ENCODE measurements at places on chromosomes 5 and 9. TPM values are rescaled to one million over a fixed set of nuclear protein-coding genes. Genes with fewer than 3 reads are reported as not detected.

The LARP1 gene
- total RNA-seq, result 17.0 TPM

The F2RL2 gene
- 10.4 TPM for total RNA-seq

The LSM11 gene
- 1.7 TPM for total RNA-seq

The MRPL36 gene
- total RNA-seq, result 68.9 TPM

The NKD2 gene
- total RNA-seq, result 4.0 TPM

The N4BP3 gene
- total RNA-seq, result 1.8 TPM

The CD274 gene
- total RNA-seq, result 1.6 TPM

The TSSK1B gene
- 0.16 TPM for total RNA-seq

The PIP5KL1 gene
- 3.5 TPM for total RNA-seq

The AMBP gene
- total RNA-seq, result 0.86 TPM

The CAMSAP1 gene
- 15.0 TPM for total RNA-seq

The C5orf52 gene
- total RNA-seq, result not detected

The CRHBP gene
- total RNA-seq, result 0.26 TPM

The MEGF9 gene
- 7.9 TPM for total RNA-seq

The ZMAT2 gene
- total RNA-seq, result 69.5 TPM

The ZNF608 gene
- 20.4 TPM for total RNA-seq

The EIF4E1B gene
- total RNA-seq, result not detected

The SPATA31E1 gene
- not detected for total RNA-seq

The CDC26 gene
- total RNA-seq, result 47.1 TPM

The TMEFF1 gene
- total RNA-seq, result 2.3 TPM

The NXNL2 gene
- 0.77 TPM for total RNA-seq

The FOXD4L5 gene
- total RNA-seq, result 0.09 TPM

The ARSI gene
- total RNA-seq, result 16.3 TPM

The SPATA31A3 gene
- not detected for total RNA-seq

The ZNF483 gene
- 1.9 TPM for total RNA-seq

The TXNDC8 gene
- not detected for total RNA-seq

The SLCO6A1 gene
- not detected for total RNA-seq

The PAPPA gene
- 23.4 TPM for total RNA-seq

The SLC45A2 gene
- total RNA-seq, result under 0.01 TPM

The SEMA5A gene
- total RNA-seq, result 9.9 TPM

The DIAPH1 gene
- total RNA-seq, result 23.5 TPM

The FAM153A gene
- not detected for total RNA-seq

The PLPP7 gene
- total RNA-seq, result 1.7 TPM

Data from bronchial smooth muscle cell (primary cell).